Cardiac septum (tissue), 1 donor: ENCODE measurements at places on chromosomes 5 and 9. TPM values are rescaled to one million over a fixed set of nuclear protein-coding genes. Genes with fewer than 3 reads are reported as not detected.

- DNase-seq = no peak
These were observed 125.9 kb upstream of the FSTL4 start for GRCh38 chr5:133738271-133738670.

DNA sequence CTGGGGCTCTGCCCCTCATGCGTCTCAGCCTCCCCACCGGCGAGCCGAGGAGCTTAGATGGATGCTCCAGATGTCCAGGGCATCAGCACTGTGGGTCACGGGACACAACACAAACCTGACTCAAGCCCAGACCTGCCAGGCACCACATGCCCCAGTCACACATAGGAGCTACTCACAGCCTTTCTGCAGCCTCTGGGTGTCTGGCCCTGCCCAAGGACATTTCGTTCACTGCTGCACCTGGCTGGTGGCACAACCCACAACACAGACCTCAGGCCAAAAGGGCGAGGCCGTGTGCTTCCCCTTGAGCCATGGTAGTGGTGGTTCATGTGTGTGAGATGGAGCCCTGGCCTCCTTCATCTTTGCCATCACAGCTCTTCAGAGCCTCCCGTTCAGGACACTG, 89.6 kb upstream of the FCN2 start:
- no peak for DNase-seq

- no peak for DNase-seq
These were observed 119.8 kb downstream of the LPAR1 start for GRCh38 chr9:110918316-110919049.

SLC6A19 gene
- 0.05 TPM for total RNA-seq

ZDHHC21 gene
- 8.6 TPM for total RNA-seq

DNA sequence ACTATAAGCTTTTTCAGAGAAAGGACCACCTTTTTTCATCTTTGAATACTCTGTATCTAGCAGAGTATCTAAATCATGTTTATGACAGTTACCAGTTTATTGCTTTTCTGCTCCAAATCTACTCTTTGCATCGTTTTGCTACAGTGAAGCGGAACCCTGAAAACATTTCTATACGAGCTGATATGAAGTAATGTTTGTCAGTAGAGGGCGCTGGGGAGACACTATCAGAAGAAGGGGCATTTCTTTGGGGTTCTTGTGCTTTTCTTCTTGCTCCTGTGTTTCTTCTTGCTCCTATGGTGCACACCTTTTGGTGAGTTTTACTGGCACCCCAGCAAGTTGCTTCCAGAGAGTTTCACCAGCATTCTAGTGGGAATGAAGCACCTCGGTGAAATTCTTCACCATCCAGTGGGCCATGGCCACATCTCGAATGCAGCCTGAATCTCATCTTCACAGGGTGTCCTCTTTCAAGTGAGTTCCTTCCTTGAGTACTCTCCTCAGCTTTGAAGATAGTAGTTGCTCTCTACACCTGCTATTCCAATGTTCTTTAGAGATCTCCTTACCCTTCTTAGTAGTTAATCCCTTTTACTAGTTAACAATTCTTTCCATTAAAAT, 98.4 kb downstream of the FGF1 start:
- DNase-seq = no peak

IRX1 gene
- 1.2 TPM for total RNA-seq

DNA sequence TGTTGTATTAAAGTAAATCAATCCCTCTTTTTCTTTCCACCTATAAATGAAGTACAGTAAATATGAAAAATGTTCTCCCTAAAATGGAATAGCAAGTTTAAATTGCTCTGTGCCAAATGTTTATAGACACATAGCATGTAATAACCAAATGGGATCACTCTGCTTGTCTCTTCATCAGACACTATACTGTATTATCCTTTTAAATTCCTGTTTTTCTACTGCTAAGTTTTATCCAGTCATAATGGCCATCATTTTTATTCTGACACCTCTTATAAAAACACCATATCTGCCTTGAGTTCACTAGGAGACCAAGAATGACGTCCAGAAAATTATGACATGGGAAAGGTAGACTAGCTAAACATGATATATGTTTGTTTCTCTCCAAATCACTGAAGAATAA, 252.8 kb downstream of the CAAP1 start:
- no peak for DNase-seq

- DNase-seq = peak; percentile 73
These were observed 1.2 kb downstream of the ROR2 start for GRCh38 chr9:91948597-91949391.

QRFP gene
- not detected for total RNA-seq

DNA sequence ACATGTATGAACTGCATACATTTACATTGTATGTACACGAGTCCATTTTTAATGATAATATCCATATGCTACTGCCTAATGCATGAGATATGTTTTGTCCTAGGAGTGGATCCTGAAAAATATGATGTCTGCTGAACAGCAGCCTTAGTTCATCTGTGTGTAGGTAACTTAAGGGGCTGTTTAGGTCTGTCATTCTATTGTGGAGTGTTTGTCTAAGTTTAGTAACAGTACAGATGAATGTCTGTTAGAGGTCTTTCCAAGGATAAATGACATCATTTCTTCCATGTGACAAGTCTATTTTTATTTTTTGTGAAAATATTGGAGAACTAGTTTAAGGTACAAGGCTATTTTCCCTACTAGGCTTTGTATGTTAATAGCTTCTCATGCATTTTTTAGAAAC, 22.6 kb upstream of the CCDC112 start:
- DNase-seq = no peak
